Stimulated activated CD4-positive, alpha-beta T cell treated with anti-CD3 and anti-CD28 coated beads, Interleukin-15, amount 100 ng/mL, for 48 hours (primary cell): ENCODE measurements at places on chromosomes 13 and 19.

DNA sequence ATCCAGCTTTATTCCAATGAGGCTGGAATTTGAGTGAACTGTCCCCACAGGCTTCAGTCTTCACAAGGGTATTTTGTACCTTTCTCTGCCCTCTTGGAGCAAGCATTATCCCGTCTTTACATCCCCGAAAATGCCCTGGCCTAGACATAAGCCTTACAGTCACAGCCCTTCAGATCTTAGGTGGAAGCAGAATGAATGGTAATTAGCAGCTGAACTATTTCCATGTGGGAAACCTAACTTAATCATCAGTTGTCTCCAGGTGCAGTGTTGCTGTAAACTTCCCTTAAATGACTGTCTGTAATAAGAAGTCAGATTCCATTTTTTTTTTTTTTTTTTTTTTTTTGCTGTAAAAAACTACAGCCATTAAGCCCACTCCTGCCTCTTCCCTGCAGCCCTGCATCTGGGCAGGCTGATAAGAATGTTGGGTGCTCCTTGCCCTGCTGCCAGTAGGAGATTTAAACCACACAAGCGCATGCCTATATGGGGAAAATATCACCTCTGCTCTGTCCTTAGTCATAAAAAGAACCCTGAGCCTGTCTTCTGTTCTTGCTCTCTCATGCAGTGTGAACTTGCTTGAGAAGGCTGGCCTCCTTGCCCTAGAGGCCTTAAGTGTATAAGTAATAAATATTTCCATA lies 426.8 kb upstream of the SLITRK5 start:
- DNase-seq, result no peak

- no peak for DNase-seq
Measured at GRCh38 chr13:98339684-98340425, 162.8 kb upstream of the RNF113B start.

DNA sequence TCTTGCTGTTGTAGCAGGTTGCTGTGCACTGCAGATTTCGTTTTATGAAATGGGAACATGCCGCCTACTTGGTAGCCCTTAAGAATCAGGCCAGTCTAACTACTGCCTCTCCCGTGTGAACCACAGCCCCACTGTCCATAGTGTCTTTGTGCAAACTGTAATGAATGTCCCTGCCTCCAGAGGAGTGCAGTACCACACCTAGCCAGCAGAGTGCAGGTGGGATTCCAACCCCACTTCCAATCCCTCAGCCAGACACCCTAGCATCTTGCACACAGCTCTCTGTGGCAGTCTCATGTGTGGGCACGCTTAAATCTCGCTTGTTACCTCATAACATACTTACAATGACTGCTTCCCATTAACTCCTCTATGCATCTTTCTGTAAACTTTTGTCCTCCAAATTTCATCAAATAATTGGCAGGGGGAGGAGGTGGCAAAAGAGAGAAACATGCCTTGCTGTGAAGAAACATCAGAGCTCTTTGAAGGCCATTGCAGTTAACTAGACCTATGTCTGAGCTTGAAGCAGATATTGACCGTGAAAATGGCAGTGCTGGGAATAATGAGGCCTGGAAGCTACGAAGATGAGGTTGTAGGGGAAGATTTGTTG lies 47.2 kb downstream of the ZAR1L start:
- peak; percentile 37 for DNase-seq

GRCh38 chr19:32570081-32570785 lies 10.8 kb upstream of the PDCD5 start:
- peak; percentile 27 for DNase-seq

- no peak for DNase-seq
Measured at GRCh38 chr19:16467581-16467980, 4.2 kb downstream of the EPS15L1 start.

- peak; percentile 44 for DNase-seq
Measured at GRCh38 chr19:2469102-2469914, 6.6 kb upstream of the GADD45B start.

DNA sequence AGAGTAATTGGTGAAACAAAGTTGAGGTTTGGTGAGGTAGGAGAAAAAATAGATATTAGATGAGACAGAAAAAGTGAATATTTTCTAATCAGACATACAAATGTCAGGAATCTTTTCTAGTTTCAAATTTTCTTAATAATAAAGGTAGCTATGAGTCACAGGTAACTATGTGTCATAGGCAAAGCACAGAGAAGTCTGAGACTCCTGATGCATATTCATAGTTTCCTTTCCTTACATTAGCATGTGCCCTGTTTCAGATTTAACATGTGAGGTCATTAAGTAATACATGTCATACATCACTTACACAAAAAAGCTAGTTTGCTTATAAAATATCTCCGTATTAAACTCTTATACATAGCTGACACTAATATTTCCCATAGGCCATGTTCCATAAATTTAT lies 1141.3 kb upstream of the PCDH20 start:
- no peak for DNase-seq

DNA sequence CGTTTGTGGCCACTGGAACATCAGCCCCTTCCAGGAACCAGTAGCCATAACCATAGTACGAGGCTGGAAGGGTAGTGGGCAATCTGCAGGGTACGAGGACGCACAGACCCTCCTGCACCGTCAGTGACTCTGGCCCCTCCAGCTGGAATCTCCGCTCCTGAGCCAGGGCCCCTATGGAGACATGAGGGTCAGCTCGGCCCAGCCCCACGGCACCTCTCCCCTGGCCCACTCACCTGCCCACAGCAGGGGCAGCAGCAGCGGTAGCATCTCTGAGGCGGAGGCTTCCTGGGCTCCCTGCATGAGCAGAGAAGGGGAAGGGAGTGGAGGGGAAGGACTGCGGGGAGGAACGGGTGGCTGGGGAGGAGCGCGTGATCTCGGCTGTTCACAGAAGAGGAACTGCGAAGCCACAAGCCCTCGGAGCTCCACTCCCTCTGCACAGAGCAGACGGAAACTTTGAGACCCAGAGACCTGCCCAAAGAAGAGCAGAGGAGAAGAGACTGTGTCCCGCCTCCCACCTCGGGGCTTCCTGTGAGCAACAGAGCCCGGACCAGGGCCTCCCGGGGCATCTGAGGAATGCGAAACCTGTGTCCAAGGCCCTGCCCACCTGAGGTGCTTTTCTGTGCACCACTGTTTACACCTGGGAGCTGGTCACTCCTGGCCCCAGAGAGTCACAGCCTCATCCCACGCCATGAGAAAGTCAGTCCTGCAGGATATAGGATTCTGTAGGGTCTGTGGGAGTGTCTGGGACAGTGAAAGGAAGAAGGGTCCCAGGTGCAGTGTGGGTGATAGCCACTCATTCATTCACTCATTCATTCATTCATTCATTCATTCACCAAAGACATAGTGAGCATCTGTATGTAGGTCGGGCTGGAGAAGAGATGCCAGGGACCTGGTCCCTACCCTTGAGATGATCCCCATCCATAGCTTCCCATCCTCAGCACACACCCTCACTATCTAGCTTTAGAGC lies at the start of gene SIGLEC6:
Gene SIGLEC6, minus strand, starts transcription at position 322 of the 967 bp plus-strand sequence. Its CDS starts 22 bp downstream, at position 300.
- peak; percentile 14 for DNase-seq

GRCh38 chr19:21519488-21519887 lies 14.1 kb downstream of the ZNF429 start:
- no peak for DNase-seq

DNA sequence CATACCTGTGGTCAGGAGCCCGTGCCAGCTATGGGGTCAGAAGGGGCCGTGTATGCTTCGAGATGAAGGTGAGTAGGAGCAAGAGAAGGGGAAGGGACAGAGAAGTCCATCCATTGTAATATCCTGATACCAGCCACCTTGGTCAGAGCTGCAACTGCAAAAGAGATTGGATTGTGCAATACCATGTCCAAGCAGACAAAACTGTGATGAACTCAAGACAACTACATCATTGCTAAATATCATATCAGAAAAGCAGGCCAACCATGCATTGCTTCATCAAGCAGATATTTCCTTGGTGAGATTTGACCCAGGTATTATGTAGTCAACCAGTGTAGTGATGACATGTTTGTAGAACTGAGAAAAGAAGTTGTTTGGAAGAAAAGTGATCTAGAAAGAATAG lies 12.1 kb downstream of the HNRNPUL1 start:
- no peak for DNase-seq

DNA sequence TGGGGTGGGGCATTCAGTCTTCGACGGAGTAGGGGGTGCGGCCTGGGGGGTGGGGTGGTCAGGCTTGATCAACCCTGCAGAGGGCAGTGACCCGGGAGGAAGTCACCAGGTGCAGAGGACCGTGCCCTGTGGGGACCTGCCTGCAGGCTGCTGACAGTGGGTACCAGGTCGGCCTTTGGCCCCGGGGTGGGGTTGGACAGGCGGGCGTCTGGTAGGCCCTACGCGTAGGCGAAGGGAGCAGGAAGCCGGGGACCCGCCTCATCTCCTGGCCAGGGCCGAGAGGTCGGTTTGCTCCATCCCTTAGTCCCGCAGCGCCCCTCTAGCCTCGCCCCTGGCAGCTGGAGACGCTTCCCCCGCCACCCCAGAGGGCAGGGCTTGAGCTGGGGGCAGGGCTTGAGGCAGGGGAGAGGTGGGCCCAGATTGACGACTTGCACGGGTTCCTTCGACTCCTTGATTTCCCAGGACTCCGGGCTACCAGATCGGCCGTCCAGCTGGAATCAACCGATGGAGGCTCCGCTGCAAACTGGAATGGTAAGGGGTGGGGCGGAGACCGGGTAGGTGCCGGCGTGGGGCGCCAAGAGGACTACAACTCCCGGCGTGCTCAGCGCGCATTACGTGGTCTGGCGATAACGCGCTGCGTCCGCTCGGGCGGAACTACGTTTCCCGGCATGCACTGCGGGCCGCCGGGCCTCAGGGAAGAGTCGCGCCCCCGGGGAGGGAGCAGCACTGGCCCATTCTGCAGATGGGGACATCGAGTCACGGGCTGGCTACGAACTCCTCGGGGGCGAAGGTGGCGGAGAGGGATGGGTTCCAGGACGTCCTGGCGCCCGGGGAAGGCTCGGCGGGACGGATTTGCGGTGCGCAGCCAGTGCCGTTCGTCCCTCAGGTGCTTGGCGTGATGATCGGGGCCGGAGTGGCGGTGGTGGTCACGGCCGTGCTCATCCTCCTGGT lies at the start of gene PNPLA6:
Gene PNPLA6, plus strand, starts transcription at position 671 of the 951 bp plus-strand sequence. Its CDS starts 72 bp downstream, at position 743.
- peak; percentile 93 for DNase-seq

DNA sequence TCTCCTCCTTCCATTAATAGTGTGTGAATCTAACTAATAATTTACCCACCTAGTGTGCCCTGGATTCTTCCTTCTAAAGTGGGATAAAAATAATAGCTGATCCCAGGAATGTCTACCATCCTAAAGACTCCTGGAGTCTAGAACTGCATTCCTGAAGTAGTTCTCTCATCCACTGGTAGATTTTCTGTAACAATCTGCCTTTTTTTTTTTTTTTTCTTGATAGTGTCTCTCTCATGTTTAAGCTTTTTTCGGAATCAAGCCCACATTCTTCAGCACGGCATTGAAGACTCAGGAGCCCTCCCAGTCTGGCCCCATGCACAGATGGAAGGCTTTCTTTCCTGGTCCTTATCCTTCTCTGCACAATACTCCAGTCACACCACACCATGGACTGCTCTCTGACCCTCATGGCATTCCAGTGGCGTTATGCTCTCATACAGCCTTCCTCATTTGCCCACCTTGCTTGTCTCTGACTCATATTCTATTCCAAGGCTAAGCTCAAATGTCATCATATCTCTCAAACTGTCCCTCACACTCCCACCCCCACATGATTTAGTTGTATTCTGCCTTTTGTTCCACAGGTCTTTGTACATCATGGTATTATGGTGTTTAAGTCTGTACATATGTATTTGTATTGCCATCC lies 68.7 kb upstream of the FRY start:
- no peak for DNase-seq

DNA sequence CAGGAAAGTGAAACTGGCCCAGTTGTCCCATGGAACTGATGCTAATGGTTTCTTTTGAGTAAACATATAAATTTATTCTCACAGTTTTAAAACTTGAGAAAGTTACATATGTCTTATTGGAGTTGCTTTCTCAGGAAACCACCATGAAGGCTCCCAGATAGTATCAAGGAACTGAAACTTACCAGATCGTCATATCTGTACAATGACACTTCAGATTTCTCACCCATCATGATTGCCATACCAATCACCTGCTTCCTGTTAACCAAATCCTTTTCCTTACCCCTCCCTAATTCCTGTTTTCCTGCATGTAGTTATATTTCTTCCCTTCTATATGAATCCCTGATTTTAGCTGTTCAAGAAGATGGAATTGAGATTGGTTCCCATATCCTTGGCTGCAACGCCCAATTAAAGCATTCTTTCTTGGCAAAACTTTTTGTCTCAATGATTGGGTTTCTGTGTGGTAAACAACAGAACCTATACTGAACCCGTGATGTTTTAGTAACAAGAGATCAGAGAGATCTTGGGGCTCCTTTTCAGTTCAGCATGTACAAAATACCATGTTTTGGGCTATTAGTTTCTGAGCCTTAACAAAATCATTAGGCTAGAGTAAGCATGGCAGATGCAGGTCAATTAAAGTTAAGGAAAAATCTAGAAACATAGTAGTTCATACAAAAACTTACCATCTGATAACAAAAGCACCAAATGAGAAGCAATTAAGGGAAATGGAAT lies 781.3 kb upstream of the MIR17HG start:
- DNase-seq, result no peak

GRCh38 chr19:32421589-32422361 lies 16.2 kb downstream of the DPY19L3 start:
- DNase-seq, result no peak

GRCh38 chr19:7953576-7953975 lies 10.1 kb upstream of the TIMM44 start:
- no peak for DNase-seq

GRCh38 chr19:48043675-48044258 lies at the start of gene CABP5:
TSS of gene CABP5 (minus strand) at chr19:48044079. CDS start at chr19:48043922, 157 bp downstream.
- no peak for DNase-seq

- no peak for DNase-seq
Measured at GRCh38 chr19:5983367-5983955, 5.5 kb upstream of the RANBP3 start.

GRCh38 chr13:31880851-31881494 lies 141.6 kb downstream of the RXFP2 start:
- no peak for DNase-seq

DNA sequence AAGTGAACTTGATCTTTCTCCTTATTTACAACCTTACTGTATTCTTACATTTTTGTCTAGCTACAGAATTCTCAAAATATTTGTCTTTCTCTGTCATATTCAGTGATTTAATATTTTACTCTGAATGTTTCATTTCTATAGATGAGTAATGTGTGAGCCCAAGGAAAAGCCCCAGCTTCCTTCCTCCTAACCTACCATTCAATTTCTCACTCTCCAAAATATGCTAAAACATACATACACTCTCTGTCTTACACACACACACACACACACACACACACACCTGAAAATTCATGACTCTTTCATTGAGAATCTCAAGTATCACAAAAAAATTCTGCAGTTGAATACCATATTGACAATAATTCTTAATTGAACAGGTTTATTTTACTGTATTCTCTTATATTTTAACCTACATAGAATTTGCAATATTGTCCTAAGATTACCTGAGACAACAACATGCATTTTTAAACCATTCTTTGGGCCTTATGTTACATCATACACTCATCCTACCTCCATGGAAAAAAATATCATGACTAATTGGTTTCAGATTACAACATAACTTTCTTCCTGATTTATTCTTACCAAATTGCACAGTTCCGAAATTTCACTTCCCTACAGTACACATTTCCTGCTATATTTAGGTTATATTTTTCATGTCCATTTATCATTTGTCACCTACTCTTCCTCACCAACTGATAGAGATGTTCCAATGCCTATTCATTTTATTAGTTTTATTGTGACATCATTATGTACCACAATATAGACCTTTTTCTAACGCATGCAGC lies 1965.6 kb upstream of the PCDH20 start:
- no peak for DNase-seq
